Esophagus muscularis mucosa (tissue), 4 donors: ENCODE measurements at places on chromosomes 4 and X. TPM values are rescaled to one million over a fixed set of nuclear protein-coding genes. Genes with fewer than 3 reads are reported as not detected.

UGT2B15 gene
- total RNA-seq: not detected

MGAT4D gene
- total RNA-seq: not detected

DCLK2 gene
- 15.4 TPM for total RNA-seq

- no peak overlapping the region for H3K27ac ChIP-seq
- H3K27me3 ChIP-seq: no peaks in the 10 kb centered on the region
- no peaks in the 10 kb centered on the region for H3K4me1 ChIP-seq
- no peak for DNase-seq
Observed at GRCh38 chrX:22122510-22122909, 90.4 kb downstream of the PHEX start.

- no peaks in the 10 kb centered on the region for H3K27me3 ChIP-seq
- H3K4me3 ChIP-seq: no peak overlapping the region
- no peak for DNase-seq
- peaks cover 19% of the 10 kb centered on the region for H3K4me1 ChIP-seq
- H3K36me3 ChIP-seq: no peaks in the 10 kb centered on the region
Observed at GRCh38 chr4:8335848-8336247, 66.3 kb downstream of the HTRA3 start.

DNA sequence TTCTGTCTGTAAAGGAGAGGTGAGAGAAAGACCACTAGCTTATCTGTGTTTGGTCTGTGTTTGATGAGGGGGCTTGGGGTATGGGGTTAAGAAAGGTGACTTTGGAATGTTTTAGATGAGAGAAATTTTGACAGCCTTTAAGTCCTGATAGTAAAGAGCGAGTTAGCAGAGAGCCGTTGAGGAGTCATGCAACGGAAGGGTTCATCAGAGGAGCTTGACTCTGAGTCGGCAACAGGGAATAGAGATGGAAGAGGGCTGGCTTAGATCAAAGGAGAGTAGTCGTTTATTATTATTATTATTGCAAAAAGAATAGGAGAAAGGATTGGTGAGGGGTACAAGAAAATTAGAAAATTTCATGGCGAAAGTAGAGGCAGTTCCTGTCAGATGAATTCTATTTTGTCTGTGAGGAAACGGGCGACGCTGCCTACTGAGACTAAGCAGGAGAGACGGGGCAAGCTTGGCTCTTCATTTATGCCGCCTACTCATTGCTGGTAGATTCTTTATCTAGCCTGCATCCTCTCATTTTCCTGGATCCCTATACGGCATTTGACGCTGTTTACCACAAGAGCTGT lies 473 bp upstream of the VAMP7 start:
- no peak for DNase-seq
- no peaks in the 10 kb centered on the region for H3K36me3 ChIP-seq
- no peaks in the 10 kb centered on the region for H3K27me3 ChIP-seq
- peak overlapping the region; percentile 80 for H3K27ac ChIP-seq
- peaks cover 7% of the 10 kb centered on the region for H3K4me1 ChIP-seq

GRCh38 chrX:154775419-154776349 lies 13.0 kb downstream of the DKC1 start:
- no peaks in the 10 kb centered on the region for H3K4me1 ChIP-seq
- H3K27ac ChIP-seq: no peak overlapping the region
- no peak for DNase-seq
